ENCODE measurements at places on chromosomes 13 and 19.

DNA sequence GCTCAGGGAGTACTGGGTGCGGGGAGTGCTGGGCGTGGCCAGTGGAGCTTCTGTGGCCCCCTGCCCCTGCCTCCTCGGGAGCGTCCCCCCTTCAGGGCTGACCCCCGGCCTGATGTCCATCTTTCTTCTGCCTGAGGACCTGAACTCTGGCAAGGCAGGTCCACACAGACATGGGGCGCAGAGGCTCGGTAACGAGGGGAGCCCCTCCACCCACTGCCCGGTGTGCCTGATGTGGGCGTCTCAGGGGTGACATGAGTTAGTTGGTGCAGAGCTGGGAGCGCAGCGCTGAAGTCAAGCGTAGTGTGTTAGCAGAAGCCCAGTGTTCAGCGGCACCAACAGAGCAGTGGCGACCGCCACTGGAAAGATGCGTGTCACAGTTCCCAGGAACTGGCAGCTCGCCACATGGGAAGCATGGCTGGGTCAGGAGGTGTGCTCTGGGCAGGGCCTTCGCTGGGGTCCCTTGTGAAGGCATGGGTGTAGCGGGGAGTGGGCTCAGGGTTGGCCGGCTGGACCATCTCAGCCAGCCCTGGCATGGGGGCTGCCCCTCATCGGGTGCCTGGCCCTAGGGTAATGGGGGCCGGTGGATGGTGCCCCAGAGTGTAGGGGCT is 11.5 kb downstream of the THOP1 start:
- DNase-seq = no peak

GRCh38 chr19:18438331-18439024 is 545 bp upstream of the ISYNA1 start:
- DNase-seq = no peak

DNA sequence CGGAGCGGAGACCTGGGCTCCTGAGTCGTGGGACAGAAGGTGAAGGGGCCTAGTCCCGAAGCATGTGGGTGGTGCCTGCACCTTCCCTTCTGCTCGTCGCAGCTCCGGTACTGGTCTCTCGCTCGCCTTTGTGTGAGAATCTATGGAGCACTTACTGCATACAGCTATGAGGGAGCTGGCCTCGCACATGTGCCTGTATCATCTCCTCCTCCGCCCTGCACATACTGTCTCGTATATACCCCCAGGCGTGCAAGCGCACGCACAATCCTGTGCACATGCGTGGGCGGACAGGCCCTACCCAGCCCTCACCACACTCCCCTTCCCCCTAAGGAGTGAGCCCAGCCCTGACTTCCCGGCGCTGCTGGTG is 8.7 kb downstream of the PIK3R2 start:
- DNase-seq = no peak

GRCh38 chr19:28794301-28794700 is 418.6 kb downstream of the UQCRFS1 start:
- no peak for DNase-seq

GRCh38 chr19:1804858-1805257 is 7.2 kb downstream of the ATP8B3 start:
- DNase-seq = no peak

- DNase-seq = no peak
Observed at GRCh38 chr13:26853323-26853722, 92.7 kb upstream of the GPR12 start.

DNA sequence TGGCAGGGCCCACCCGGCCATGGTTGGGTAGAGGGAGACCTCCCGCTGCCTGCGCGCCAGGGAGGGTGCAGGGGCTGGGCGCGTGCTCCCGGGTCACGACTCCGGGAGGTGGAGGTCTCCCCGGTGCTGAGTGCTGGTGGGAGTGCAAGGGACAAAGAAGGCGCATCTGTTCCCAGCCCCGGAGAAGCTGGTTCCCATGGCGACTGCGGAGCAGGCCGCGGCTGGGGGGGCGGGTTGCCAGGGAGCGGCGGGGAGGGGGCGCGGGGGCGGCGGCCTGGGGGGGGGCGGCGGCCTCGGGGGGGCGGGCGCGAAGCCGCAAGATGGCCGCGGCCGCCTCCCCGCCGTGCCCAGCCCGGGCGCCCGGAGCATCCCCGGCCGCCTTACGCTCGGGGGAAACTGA is 1.2 kb downstream of the CBARP start:
- no peak for DNase-seq

GRCh38 chr13:93227878-93228642 is 1.5 kb downstream of the GPC6 start:
- DNase-seq = no peak

- no peak for DNase-seq
Observed at GRCh38 chr13:18948664-18949488, 232.7 kb downstream of the TUBA3C start.

DNA sequence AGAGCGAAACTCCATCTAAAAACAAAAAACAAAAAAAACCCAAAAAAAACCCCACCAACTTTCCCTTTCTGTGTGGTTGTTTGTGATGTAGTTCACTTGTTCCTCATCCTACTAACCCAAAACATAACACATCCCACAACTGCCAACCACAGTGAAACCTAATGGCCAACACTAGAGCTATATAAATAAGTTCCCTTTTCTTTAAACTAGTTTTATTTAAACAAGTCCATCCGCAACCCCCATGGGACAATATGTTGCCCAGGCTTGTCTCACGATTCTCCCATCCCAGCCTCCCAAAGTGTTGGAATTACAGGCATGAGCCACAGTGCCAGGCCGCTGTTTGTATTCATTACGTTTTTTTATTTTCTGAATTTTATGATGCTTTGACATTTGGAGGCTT is 71.2 kb upstream of the ADGRE5 start:
- no peak for DNase-seq

GRCh38 chr19:49863935-49864320 is 3.4 kb downstream of the PNKP start:
- DNase-seq = no peak

- DNase-seq = no peak
Observed at GRCh38 chr19:338421-338820, 6.2 kb downstream of the MIER2 start.

DNA sequence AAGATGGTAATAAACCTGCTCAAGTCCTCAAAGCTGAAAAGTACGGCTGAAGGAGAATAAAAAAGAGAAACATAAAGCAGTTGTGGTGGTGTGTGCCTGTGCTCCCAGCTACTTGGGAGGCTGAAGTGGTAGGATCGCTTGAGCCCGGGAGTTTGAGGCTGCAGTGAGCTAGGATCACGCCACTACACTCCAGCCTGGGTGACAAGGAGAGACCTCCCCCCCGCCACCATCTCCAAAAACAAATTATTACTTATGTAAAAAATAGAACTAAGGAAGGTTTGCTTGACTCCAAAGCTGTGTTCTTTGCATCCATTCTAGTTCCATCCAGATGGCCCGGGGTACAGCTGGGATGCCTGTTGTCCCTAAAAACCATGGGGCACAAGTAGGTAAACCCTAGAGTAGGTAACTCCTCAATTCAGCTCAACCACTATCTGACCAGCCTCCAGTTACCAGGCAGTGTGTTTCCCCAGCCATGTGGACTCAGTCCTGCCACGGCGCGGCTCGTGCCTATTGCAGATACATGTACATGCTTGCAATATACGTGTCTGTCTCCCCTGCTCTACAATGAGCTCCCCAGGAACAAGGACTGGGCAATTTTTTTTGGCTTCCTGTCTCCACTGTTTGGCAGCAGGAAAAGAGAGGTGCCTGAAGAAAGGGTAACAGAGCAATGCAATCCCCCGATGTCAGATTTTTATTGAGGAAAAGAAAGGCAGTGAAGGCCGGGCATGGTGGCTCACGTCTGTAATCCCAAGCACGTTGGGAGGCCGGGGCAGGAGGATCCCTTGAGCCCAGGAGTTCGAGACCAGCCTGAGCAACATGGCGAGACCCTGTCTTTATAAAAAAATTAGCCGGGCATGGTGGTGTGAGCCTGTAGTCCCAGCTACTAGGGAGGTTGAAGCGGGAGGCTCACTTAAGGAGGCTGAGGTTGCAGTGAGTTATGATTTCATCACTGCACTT is 101.3 kb downstream of the GNG7 start:
- no peak for DNase-seq

GRCh38 chr19:28393574-28394336 is 819.2 kb downstream of the UQCRFS1 start:
- DNase-seq = no peak

- DNase-seq = no peak
Observed at GRCh38 chr13:21800837-21801616, 130.2 kb downstream of the FGF9 start.

GRCh38 chr13:71979616-71980015 is 112.6 kb upstream of the DACH1 start:
- DNase-seq = no peak

- no peak for DNase-seq
Observed at GRCh38 chr19:32465176-32465575, 59.6 kb downstream of the DPY19L3 start.

- DNase-seq = no peak
Observed at GRCh38 chr13:49454388-49455006, 10.4 kb downstream of the SETDB2 start.

- no peak for DNase-seq
Observed at GRCh38 chr13:72559716-72560115, 167.7 kb downstream of the MZT1 start.

- no peak for DNase-seq
Observed at GRCh38 chr13:38784036-38784880, 97.4 kb downstream of the FREM2 start.

GRCh38 chr19:40370997-40371801 is 18.8 kb downstream of the HIPK4 start:
- no peak for DNase-seq

- DNase-seq = no peak
Observed at GRCh38 chr13:24116131-24116530, 44.4 kb upstream of the SPATA13 start.
